ENCODE measurements at places on chromosomes 12 and 14.

GRCh38 chr12:104056419-104056972, 6.5 kb upstream of the GLT8D2 start:
- no peak for DNase-seq

DNA sequence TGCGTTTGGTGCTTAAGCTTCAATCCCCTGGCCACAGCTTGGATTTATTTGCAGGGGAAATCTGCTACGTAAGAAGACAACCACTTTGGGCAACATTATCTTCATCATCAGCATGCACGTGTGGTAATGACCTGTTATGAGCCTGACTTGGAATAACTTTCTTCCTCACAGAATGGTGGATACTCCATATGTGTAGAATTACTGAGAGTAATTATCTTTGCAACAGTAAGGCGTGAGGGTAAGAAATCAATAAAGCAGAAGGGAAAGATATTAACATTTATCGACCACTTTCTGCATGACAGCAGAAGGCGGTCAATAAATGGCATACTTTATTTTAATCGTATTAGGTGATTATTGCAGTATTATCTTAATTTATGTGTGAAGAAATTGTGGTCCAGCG, 152.7 kb downstream of the RGS6 start:
- DNase-seq: no peak

DNA sequence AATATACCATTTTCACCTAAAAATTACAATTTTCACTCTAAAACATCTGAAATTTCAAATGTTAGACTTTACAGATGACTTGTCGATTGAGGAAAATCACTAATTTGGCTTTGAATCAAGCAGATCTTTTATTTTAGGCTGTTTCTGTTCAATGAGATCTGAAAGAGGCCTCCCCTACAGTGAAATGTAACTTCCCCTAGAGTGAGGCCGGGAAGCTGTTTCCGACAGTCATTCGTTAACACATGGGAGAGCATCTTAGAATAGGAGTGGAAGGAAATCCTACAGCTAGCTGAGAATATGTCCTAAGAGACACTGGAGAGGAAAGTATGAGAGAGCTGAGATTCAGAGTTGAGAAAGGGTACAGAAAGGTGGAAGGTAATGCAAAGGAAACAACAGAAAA, 5.7 kb upstream of the C14orf93 start:
- DNase-seq: no peak

GRCh38 chr12:118356809-118357256, 15.9 kb downstream of the TAOK3 start:
- peak; percentile 84 for DNase-seq

GRCh38 chr14:59342516-59343484, 122.4 kb downstream of the GPR135 start:
- DNase-seq: no peak

- DNase-seq: no peak
Measured at GRCh38 chr12:41968599-41968998, 176.1 kb downstream of the GXYLT1 start.

DNA sequence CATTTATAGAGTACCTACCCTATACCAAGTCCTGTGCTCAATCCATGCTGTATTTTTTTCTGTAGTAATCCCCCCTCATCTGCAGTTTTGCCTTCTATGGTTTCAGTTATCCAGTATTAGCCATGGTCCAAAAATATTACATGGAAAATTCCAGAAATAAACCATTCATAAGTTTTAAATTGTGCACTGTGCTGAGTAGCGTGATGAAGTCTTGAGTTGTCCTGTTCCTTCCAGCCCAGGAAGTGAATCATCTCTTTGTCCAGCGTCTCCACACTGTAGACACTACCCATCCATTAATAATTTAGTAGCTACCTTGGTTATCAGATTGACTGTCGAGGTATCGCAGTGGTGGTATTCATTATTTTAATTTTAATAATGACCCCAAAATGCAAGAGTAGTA, 54.2 kb downstream of the SUDS3 start:
- DNase-seq: no peak

GRCh38 chr14:58464652-58465051, 37.1 kb downstream of the KIAA0586 start:
- no peak for DNase-seq

- no peak for DNase-seq
Measured at GRCh38 chr14:72826039-72826438, 67.9 kb downstream of the DPF3 start.

- peak; percentile 73 for DNase-seq
Measured at GRCh38 chr12:53287741-53288216, 7.6 kb upstream of the PFDN5 start.

GRCh38 chr14:65696801-65697200, 284.3 kb downstream of the FUT8 start:
- DNase-seq: peak; percentile 12

All from AG08395 (cell line).